GM12864 (cell line): ENCODE measurements at places on chromosomes 1 and 21.

- DNase-seq, result no peak
Observed at GRCh38 chr1:44222397-44223186, 9.3 kb downstream of the DMAP1 start.

GRCh38 chr1:84687714-84688462, 2.4 kb downstream of the SSX2IP start:
- DNase-seq, result no peak

DNA sequence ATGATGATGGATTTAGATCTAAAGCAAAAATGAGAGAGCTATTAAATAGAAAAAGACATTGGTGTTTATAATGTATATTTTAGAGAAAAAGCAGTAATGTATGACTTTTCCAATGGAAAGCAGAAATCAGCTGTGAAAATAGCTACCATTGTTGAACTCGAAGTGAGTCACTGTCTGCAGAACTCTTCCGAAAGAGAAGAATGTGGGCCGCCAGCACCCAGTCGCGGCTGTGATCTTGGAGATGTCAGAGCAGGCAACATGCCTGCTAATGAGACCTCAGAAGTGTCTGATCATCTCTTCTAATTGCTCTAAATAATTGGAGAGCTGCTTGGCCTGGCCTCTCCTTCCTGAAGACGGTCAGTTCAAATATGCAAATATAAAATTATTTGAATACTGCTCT, 333.6 kb upstream of the RUNX1 start:
- DNase-seq, result no peak

DNA sequence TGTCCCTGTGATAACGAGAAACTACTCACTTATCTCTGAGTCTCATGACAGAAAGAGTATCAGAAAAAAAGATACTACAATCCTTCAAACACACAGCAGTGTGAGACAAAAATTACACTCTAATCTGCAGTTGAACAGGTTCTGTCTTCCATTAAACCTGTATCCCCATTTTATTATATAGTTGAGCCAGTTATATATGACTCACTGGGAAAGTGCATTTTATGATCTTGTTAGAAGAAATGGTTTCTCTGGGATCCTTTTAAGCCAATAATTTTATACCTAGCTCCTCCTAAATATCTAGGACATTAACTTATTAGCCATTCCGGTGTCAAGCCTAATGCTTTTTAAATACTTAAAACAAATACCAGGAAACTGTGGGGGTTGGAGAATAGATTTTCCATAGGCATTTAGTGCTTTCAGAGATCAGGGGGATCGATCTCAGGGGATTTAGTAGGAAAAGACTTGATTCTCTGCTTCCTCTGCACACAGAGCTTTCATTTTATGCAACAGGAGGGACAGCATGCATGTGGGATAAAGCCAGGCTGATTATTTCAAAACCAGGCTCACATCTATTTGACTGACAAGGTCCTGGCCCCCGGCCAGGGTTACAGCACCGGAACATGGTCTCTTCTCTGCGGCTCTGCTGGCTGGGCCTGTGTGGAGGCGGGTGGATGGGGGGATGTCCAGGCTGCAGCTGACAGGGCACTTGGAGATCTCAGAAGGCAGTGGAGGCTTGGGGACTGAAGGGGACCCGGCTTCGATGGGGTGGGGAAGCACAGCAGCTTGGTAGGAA, 310.6 kb downstream of the DISC1 start:
- no peak for DNase-seq

DNA sequence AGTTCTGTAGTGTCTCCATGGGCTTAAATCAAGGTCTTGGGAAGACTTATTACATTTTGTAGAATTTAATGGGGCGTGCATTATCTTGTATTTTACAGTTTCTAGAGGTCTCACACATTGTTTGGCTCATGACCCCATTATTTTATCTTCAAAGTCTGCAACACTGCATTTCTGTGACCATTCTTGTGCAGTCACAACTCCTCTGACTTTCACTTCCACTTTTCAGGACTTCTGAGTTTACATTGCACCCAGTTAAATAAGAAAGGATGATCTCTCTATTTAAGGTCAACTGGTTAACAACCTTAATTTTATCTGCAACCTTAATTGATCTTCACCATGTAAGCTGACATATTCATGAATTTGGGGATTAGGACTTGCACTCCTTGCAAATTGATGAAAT, 1186.6 kb downstream of the MRPL39 start:
- no peak for DNase-seq

DNA sequence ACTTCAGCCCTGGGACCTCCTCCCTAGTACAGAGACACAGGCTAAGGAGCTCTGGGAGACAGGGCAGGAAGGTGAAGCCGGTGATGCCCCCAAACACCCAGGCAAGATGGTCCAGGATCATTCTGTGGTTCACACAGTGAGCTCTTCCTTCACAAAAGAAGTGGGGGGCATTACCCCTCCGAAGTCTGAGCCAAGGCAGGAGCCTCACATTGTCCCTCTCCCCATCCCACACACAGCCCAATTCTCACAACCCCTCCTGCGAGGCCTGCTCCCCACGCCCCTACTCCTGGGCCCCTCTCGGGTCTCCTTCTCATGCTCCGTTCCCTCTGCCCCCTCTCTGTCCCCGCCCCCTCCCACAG, 10.7 kb downstream of the MEF2D start:
- DNase-seq, result no peak

DNA sequence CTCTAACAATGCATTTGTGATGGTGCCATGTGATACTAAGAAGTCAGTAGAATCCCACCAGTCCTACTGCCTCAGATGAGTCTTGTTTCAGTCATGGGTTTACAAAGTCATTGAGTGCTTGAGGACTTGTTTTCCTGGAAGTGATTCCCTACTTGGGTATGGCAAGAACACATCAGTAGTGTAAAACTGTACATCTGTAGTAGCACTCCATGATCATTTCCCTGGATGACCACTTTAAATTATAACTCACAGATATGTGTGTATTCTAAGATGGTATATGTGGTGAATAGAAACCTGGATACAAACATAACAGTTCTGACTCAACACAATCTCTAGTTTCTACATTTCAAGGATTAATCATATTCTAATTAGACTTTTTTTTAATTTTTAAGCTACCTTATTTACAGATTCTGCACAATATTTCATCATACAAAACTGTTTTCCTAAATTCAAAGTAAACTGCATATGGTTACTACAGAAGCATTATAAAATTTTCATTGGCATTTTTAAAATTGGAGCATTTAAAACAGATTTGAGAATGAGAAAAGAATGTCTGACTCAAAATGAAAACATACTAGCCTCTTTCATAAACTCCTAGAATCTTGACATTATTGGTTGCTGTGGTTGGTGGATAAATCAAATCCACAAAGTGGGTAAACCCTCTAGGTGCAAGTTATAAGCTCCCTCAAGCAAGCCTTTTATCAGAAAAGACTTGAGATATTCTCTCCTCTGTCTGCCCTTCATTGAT, 6.8 kb upstream of the PSMG1 start:
- no peak for DNase-seq

DNA sequence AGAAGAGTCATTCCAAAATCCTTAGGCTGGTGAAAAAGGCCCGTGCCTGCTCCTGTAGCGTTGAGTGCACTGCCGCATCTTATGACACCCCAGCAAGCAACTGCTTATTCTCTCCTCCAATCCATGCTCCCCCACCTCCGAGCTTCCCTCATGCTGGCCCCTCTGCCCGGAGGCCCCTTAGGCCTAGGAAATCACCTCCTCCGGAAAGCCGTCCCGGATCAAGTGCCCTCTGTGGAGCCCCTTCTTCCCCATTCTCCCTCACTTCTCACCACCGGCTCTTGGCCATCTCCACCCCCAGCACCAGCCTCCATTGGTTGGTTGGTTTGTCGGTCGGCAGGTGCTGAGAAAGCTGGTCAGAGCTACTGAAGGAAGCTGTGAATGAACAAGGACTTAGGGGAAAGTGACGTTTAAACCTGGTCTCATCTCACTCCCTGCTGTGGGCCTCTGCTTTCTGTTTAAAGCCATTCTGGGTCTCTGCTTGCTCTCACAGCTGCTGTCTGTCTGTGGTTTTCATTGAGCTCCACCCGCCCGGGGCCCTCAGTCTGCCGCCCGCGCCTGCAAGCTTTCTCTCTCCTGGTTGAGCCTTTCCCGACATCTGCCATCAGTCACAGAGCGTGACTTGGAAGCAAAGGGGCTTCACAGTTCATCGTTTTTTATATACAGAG, 122.2 kb downstream of the KCNN3 start:
- DNase-seq, result no peak
